ENCODE measurements at places on chromosomes 3 and 15.

- no peak for DNase-seq
Measured at GRCh38 chr15:25175033-25175788, 220.4 kb downstream of the SNRPN start.

DNA sequence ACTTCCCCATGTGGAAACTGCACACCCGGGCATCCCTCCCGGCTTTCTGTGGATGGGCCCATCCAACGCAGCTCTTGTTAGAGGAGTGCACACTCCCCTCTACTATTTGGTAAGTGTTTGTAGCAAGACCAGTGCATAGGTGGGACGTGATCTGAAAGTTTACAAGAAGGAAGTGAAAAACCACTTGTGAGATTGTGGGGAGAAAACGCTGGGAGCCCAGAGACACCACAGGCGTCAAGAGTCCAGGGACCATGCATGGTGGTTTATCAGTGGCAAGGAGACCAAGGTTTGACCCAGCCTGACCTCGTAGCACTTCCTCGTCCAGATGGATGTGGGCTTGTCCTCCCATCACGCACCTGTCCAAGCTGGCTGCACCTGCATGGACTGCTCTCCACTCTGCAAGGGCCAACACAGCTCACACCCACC, 51.6 kb downstream of the ATP10A start:
- no peak for DNase-seq

DNA sequence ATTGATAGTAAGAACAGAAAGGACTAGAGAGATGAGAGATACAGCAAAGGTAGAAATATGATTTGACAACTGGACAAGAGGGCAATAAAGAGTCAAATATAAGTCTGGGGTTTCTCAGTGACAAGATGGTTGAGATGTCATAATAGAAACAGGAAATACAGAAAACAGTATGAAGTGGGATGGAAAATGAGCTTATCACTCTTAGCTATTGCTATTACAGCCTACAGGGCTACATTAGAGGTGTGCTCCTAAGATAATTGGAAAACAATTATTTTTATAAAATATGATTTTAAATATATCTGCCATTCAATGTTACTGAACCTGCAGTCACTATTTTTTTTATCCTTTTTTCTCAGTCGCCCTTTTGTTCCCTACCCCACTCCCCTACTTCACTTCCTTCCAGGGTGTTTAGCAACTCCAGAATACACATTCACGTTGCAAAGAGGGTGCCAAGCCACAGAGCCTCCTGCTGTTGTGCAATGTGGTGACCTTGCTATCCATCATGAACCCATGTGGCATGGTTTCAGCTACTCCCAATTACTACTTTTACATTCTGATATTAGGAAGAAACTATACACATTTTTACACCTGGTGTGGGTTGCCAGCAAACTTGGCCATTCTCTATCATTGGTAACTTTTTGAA, 6.0 kb downstream of the NRG4 start:
- DNase-seq, result no peak

- no peak for DNase-seq
Measured at GRCh38 chr3:133503409-133503808, 70.1 kb upstream of the CDV3 start.

DNA sequence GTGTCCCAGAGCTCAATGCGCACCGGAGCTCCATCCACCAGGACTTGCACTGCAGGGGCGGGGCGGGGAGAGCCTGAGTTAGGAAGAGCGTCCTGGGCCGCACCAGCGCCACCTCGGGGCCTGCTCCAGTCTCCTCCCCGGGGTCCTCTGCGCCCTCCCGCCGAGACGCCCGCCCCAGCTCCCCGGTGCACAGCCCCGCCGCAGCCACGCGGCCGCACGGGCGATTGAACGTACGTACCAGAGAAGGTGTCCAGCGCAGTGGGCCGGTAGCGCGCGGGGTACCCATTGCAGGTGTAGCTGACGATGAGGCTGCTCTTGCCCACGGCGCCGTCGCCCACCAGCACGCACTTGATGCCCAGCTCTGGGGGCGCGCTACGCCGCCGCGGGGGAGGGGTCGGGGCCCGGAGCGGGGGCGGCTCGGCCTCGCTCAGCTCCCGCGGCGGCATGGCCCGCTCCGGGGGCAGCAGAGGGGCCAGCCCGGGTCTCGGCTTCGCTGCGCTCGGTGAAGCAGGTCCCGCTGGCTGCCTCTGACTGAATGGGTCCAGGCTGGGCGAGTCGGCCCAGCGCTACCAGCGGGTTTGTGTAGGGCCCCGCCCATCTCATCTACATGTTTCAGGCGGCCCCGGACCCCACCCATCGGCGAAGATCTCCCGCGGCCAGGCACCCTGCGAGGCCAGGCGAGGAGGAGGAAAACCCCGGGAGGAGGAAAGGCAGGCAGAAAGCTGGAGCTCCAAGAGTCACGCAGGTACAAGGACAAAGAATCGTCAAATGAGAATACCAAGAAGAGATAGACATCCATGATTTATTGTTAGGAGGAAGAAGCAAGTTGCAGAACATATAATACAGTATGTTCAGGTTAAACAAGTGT, at the start of gene RHOV:
RHOV (minus strand) TSS at position 541 of the 868 bp plus-strand sequence; CDS start at position 446, 95 bp downstream.
- DNase-seq, result no peak

DNA sequence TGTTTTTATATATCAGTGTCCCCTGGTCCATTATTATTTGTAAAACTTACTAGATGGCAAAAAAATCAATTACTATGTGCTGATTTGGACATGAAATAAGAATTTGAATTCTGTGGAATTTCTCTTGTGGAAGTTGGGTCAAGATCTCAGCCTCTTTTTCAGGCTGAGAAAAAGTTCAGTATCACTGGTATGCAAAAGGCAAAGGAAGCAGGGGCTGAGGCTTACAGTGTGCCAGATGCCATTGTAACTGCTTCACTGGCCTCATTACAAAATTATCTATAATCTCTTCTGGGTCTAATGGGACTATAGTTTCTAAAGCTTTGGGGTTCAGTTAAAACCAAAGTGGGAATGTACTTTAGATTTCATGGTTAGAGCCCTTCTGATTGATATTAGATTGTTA, 125.9 kb upstream of the SLC7A14 start:
- DNase-seq, result no peak

- no peak for DNase-seq
Measured at GRCh38 chr15:36632226-36632625, 52.8 kb downstream of the CDIN1 start.

GRCh38 chr15:50487287-50487686, 59.2 kb downstream of the USP50 start:
- no peak for DNase-seq

GRCh38 chr3:73141525-73141924, 80.1 kb downstream of the EBLN2 start:
- no peak for DNase-seq

DNA sequence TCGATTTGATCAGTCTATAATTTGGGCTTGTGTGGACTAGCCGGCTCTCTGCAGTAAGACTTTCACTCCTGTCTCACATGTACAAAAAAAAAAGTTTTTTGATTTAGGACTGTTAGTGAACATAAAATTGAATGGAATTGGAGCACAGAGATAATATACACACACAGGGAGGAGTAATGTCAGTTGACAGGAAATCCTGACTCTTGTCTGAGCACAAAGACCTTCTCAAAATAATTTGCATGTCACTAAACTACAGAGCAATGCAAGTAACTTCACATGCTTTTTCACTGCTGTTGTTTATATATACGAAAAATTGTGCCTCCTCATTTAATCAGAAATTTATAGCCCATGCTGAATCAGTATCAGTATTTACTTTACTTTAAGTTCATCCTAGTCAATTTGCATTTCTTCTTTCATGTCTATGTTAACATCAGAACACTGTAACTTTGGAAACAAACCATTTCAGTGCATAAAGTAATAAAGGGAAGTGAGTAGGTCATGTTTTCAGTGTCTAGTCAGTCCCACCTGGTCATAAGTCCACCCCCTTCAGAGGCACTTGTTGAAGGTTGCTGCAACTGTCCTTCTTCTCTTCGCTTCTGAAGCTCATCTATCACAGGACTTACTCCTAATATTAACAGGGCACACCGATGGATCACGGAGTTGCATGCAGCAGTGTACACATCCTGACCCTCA, 115.8 kb downstream of the FBXL22 start:
- DNase-seq, result no peak

DNA sequence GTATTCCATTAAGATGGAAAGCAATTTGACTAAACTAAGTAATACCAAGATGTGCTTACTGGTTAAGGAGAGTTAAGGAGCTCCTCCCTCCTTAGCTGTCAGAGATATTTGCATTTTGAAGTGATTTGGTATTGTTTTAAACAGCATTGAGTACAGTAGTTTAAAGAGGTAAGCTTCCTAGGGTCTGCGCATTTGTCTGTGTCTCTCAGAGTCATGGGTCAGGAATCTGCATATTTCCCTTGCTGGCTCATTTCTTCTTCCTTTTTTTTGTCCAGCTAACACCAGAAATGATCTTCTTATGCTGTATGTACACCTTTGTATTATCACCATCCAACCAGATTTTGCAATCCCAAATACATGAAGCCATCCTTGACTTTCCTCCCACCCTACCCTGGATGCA, 163.0 kb upstream of the BFSP2 start:
- DNase-seq, result no peak

- DNase-seq, result no peak
Measured at GRCh38 chr15:39854161-39854560, 65.9 kb downstream of the GPR176 start.

DNA sequence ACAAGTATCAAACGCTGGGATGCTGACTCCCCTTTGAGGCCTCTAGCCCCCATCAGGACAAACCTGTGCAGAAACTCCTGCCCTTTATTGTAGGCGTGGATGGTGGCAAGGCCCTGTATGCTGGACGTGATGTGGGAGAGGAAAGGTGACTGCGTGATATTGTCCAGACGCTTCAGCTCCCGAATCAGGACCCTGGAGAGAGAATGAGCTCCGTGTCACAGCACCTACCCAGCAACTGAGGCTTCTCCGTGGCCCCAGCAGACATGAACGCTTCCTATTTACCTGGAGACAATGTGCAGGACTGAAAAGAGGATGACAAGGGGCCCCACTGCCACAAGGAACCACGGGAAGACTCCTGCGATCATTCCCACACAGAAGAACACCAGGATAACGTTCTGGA, 65.0 kb upstream of the PARL start:
- no peak for DNase-seq

DNA sequence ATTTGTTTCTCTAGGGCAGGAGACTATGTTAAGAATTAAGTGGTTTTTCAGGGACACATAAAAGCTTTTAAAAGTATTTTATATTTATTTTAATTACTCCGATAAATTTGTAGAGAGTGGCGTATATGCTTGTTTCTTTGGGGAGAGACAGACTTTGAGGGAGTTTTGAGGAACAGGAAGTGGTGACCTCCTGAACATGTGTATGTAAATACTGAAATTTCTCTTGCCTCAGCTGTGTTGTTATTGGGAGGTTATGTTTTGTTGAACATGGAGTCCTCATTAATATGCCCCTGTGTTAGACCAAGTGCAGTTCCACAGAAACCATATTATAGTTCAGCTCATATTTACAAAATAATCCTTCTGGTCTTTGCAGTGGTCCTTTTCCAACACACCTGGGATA, 41.8 kb upstream of the UTS2B start:
- no peak for DNase-seq

DNA sequence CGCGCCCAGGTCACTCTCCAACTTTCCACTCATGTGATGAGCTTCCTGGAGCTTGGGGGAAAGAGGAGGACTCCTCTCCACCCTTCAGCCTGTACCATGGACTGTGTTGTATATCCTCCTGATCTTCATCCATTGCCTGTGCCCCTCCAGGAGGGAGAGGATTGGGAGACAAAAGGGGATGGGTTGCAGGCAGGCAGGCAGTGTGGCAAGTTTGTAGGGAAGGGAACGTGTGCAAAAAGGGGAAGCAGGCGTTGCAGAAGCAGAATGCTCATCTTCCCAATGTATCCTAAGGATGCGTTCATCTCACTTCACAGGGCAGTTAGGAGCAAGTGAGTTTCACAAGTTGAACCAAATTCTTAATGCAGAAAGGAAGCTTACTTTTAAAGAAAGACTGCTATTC, 28.1 kb upstream of the GHSR start:
- no peak for DNase-seq

DNA sequence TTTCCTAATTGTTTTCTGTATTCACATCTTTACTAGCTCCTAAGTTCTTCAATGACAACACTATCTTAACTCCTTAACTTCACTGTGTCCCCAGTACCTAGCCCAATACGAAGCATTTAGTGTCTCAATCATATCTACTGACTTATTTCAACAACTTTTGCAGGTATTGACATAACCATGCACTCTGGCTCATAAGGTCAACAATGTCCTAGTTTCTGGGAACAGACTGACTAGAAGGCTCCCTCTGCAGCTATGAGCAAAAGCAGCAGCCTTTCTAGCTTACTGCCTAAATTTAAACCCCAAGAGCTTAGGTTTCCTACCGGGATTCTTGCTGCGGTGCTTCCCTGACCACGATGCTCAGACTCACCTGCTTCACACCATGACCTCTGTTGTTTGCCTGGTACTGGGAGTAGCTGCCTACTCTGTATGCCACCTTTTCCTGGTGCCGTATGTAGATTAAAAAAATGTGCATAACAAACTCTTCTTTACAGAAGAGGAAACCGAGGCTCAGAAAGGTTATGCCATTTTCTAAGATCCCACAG, 767.7 kb downstream of the TUSC7 start:
- no peak for DNase-seq

DNA sequence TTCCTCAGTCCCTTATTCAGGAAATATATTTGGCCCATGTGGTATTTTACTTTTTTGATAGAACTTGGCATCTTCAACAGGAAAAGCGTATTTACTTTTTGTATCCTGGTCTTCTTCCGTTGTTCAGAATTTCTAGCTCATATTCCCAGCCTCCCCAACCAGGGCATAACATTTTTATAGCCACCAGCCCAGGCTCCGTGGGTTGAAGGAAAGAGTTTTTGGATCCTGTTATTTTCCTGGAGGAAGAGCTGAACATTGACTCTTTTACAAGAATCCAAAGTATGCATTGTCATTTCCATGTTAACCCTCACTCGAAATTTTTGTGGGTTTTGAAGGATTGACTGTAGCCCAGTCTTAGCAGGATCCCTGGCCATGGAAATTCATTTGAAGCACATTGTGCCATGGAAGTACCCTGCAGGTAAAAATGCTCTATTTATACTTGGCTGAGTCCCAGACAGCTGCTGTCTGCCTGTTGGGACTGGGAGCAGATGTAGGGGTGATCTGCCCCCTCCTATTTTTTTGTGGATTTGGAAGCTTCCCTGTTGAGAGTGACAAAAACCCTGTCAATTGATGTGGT, 98.8 kb downstream of the AKAP13 start:
- DNase-seq, result no peak

DNA sequence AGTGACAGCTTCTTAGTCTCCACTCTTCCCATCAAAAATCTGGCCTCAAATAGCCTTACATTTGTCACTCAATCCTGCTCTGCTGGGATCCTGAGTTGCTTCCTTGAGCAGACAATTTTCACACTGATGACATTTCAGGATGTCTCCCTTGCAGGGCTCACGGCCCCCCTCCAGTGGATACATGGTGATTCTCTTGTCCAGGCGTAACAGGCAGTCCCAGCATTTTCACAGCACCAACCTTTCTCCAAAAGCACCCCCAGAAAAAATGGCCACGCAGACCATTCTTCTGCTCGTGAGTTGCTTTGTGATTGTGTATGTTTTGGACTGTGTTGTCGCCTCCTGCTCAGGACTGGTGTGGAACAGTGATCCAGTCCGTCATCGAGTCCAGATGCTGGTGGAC, 47.4 kb upstream of the WNT7A start:
- DNase-seq, result no peak

Data from stimulated activated CD8-positive, alpha-beta memory T cell treated with anti-CD3 and anti-CD28 coated beads, Interleukin-15, amount 100 ng/mL, for 1 hour (primary cell).